ENCODE measurements at places on chromosomes 7 and 10. TPM values are rescaled to one million over a fixed set of nuclear protein-coding genes. Genes with fewer than 3 reads are reported as not detected.

DNA sequence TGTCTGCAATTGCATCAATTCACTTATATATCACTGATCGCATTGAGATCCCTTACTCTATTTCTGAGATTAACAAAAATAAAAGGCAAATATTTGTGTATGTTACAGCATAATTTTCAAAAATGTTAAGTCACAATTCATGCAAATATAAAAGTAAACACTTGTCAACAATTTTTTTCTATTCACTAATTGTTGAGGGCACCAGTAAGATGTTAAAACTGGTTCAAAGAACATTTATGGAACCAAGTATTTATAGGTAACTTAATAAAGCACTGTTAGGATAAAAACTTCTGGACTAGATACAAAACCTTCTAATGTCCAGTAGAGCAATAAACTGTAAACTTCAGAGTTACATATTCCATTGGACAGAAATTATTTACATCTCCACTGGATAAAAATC lies 586.1 kb upstream of the AUTS2 start:
- no peaks in the 10 kb centered on the region for H3K27me3 ChIP-seq
- H3K4me1 ChIP-seq: no peaks in the 10 kb centered on the region
- H3K36me3 ChIP-seq: no peaks in the 10 kb centered on the region
- H3K4me3 ChIP-seq: no peak overlapping the region
- H3K27ac ChIP-seq: no peak overlapping the region

DNA sequence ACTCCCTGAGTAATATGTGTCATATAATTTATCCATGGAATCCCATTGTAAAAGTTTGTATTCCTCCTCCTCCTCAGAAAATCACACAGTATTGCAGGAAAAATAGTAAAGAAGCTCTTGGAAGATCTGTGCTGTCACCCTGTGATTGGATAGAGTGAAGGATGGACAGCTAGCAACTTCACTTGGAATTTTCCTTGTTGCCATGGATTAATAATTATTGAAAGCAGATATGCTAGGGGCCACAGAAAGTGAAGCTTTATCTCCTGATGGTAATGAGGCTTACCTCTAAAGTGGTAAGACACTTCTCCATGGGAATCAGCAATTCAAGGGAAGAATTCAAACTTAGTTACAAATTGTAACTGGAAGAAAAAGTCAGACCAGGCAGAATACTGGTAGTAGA lies 48.8 kb downstream of the PHYHIPL start:
- H3K4me1 ChIP-seq: no peaks in the 10 kb centered on the region
- no peak for DNase-seq
- H3K27me3 ChIP-seq: no peaks in the 10 kb centered on the region
- no peak overlapping the region for H3K27ac ChIP-seq

The NPY4R2 gene
- total RNA-seq: not detected

The ZNF398 gene
- total RNA-seq: 22.3 TPM

The FOXP2 gene
- total RNA-seq: not detected
